GM18507 (cell line): ENCODE measurements at places on chromosomes 12 and 14.
A peak's percentile ranks its signal among the peaks of the same experiment; 100 is the strongest.

- DNase-seq = no peak
These were observed 10.0 kb upstream of the IL22 start for GRCh38 chr12:68263366-68263765.

DNA sequence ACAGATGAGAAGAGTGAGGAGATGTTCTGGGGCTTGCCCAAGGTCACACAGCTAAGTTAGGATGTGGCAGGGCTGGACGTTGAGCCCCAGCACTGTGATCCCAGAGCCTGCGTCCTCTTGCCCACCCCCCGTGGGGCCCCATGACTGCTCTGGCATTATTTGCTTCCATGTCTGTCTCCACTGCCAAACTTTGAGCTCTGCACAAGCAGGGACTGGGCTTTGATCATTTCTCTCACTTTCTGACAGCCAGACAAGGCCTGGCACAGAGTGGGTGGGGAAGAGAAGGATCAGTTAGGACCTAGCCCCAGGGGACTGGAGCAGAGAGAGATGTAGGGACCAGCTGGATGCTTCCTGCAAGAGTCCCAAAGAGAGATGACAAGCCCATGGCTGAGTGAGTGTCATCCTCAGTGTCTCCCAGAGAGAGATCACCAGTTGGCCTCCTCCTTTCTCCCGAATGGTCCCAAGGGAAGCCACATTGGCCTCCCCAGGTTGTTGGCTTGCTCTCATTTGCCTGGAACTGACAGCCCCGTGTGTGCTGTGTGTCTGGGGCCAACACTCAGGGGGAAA, 126.7 kb upstream of the PWP1 start:
- no peak for DNase-seq

DNA sequence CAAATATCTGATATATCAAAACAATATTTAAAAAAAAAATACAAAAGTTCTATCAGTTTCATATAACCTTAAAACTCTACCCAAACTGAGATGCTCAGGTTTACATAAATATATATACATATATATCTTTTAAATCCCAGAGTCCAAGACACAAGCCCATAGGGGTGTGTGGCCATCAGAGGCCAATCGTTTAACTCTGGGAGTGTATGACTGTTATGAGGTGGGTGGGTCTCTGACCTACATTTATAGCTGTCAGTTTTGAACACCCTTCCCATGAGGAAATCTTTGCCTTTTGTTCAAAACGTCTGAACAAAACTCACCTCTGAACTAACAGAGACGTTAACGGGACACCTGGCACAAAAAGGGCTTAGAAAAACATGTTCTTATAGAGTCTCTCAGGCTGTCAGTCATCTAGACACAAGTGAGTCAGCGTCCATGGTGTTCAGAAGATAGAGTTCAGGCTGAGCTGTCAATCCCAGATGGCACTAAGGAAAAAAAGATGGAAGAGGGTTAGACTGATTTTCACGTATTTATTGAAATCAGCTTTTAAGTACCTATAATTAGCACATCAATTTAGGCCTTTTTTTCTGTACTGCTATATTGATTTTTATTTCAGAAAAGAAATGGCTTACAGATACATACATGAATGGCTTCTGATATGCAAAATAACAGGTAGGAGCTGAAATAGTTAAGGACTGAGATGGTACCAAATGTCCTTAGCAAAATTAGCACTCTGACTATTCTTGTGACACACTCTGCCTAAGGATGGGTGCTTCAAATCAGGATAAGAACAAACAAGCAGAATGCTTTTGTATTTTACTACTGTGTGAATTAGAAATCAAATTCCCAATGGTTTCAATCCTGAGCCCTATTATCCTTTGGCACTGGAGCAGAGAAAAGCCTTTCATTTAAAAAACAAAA, 29.2 kb downstream of the HIGD1C start:
- DNase-seq = no peak

DNA sequence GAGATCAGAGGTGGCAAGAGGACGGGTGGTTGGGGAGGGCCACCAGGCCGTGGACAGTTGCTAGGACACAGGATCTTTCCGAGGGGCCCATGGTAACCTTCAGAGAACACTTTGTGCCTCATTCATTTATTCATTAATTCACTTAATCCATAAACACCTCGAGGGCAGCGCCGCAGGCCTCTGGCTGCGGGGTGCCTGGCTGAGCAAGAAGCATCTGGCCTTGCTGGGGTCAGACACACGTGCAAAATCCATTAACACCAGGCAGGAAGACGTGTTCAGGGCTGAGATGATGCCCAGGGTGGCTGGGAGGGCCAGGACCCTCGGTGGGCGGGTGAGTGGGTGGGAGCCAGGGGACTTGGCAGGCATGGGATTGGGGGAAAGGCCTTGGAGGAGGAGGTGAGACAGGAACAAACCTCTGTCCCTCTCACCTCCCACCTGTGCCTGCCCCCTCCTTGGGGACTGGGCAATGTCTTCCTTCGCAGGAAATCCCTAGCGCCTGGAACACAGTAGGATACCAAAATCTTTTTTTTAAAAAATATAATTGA, 6.6 kb upstream of the DLK1 start:
- DNase-seq = no peak

DNA sequence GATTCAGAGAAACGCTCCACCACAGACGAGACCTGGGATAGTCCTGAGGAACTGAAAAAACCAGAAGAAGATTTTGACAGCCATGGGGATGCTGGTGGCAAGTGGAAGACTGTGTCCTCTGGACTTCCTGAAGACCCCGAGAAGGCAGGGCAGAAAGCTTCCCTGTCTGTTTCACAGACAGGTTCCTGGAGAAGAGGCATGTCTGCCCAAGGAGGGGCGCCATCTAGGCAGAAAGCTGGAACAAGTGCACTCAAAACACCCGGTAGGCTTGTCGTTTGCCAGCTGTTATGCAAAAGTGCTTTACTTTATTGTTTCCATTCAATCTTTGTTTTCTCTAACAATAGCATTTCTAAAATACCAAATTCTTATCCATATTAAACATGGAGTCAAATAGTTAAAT, 287.3 kb downstream of the NAV3 start:
- no peak for DNase-seq

- peak; percentile 26 for DNase-seq
These were observed 792.3 kb downstream of the TMEM121 start for GRCh38 chr14:106318700-106319099.

DNA sequence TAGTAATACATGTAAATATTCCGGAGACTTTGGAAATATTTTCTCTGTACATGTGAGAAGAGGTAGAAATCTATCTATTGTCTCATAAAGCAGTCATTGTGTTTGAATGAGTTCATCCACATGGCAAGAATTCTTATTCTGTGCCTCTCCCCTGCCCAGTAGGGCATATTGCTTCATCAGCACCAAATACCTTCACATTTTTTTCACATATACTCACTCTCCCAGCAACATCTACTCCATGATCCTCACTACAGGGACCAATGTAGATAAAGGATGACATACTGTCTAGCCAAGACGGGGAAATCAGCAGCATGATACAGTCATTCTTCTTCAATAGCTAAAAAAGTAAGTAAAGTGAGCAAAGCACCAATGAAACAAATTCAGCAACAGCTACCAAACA, 1.3 kb upstream of the TAS2R14 start:
- DNase-seq = no peak

GRCh38 chr14:76421662-76422061, 45.7 kb downstream of the ESRRB start:
- no peak for DNase-seq

DNA sequence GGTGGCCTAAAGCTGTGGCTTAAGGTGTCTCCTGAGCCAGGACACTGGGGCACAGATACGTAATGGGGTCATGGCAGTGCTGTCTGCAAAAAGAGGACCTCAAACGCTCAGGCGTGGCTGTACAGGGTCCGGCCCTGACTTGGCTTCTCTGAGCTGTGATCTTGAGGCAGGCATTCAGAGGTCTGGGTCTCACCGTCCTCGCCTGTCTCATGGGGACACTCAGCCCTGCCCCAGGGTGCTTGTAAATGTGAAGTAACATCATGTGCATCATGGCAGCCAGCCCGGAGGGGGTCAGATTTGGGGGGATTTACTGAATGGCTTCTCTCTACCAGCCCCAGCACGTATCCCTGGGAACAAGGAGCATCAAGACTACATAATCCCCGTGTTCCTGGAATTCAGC, 28.8 kb downstream of the DIO3 start:
- no peak for DNase-seq

DNA sequence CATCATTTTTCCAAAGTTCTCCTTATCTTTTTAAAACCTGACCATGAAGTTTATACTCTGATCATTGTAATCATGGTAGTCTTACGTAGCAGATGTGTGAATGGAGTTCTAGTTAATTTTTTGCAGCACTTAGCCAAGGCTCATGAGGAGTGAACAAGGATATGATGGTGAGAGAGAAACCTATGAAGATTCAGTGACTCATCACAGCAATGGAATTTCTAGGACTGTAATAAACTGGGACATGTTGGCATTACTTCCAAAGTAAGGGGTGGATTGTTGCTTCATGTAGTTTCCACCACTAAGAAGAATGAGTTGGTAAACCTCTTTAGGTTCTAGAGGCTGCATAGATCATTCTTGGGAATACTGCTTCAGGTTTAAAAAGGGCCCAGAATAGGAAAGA, 102.7 kb downstream of the LRRIQ1 start:
- no peak for DNase-seq

- DNase-seq = no peak
These were observed 21.8 kb upstream of the SMCO2 start for GRCh38 chr12:27424631-27425230.

DNA sequence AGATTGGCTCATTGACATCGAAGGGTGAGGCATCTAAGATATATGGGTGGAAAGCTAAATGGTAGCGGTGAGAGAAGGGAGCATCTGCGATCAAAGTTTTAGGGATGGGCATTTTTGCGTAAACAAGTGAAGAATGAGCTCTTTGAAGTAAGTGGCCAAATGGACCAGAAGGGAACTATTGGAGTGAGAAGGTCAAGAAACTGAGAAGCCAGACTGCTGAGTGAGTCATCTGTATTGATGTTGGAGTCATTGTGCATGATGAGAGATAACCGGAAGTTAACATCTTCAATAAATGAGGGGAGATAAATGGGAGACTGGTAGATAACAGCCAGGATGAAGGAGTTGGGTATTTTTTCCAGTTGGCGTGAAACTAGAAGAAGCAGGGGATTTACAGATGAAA, 271.9 kb upstream of the PDE3A start:
- no peak for DNase-seq

- DNase-seq = no peak
These were observed 49.8 kb downstream of the CKAP4 start for GRCh38 chr12:106197906-106198623.

DNA sequence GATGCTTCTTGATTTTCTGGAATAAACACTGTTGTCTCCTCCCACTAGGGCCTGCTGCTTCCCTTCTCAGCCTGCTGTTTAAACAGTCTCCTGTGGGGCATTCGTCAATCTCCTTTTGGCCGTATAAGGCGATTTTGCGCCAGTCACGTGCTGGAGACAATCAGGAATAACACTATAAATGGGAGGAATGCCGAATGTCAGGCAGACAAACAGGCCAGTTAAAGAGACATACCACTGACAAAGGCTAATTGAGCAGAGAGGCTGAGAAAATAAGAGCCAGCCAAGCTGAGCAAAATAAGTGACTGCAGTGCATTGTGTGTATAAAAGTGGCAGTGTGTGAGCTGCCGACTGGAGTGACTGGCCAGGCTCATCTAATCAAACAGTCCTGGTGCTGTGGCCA, 23.3 kb downstream of the DMAC2L start:
- no peak for DNase-seq

GRCh38 chr12:26369588-26369987, 174.2 kb downstream of the SSPN start:
- no peak for DNase-seq
